T-helper 17 cell (primary cell): ENCODE measurements at places on chromosomes 11 and 22.

DNA sequence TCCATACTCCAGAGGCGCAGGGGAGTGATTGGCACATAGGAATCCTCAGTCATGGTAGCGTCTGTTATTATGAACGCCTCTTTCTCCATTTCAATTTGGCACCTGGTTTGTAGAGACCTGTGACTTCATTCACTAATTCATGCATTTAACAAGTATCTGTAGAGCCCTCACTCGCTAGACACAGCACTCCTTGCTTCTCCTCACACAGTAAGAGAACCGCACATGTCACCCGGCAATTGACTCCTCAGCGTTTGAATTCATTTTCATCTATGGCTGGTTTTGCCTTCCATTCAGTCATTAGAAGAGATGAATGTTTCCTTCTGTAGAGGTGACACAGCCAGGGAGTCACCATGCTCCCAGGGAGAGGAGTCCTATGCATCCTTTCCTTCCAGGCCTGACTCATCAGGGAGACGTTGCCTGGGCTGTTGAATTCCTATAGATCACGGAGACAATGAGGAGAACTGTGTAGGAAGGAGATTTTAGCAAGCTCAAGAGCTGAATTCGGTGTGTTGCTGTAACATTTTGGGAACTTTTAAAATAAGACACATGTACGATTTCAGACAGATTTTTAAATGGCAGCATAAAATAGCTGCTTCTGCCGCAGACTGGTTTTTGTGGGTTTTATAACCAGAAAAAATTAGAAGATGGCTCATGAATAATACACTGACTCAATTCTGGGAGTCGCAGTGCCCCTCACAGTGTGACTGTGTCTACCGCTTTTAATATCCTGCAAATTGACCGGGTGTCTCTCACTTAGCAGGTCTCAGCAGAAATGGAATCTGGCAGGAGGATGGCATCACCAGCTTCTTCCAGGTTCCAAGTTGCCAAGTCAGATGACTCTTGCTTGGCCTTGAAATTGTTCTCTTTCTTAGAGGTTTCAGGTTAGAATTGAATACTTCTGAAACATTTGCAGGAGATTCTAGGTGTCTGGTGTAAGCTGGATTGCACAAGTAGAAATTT is 44.4 kb upstream of the CLMP start:
- H3K27me3 ChIP-seq: peaks cover 28% of the 10 kb centered on the region
- H3K4me3 ChIP-seq: no peak overlapping the region
- peaks cover 7% of the 10 kb centered on the region for H3K4me1 ChIP-seq
- peaks cover 2% of the 10 kb centered on the region for H3K36me3 ChIP-seq

DNA sequence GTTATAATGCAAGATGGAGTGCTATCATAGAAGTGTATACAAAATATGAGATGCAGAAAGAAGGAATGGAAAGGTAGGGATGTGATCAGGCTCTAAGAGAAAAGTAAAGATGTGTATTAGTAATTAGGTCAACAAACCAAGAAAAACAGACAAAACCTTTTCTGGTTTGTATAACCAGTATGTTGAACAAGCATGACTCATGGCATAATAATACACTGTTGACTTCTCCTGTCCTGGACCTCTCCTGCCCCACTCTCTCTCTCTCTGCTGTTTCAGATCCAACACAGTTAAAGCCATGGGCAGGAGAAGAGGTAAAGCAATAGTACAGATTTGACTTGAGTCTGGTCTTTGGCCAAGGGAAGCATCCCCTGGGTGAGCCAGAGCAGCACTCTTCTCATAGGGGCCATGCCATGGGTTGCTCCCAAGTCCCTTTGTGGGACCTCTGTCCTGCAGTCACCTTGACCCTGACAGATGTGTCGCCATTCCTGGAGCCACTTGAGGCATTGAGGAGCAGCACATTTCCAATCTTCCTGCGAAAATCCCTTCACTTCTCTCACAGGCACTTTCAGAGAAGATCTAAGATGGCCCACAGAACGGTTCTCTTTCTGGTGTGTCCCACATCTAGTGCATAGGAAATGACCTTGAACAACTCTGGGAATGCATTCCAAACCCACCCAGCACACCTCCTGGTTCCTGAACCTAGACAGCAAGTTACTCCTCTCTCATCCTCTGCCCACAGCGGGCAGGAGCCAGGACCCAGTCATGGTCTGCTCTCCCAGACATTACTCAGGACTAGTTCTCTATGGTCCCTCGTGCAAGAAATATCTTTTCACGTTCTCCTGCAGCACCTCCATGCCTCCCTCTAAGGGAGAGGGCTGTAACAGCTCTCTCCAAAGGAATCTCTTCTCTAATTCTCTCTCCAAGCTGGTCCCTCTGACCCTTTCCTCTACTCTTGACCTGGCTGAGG is 58.2 kb upstream of the PRSS23 start:
- H3K4me3 ChIP-seq: no peak overlapping the region
- H3K36me3 ChIP-seq: no peaks in the 10 kb centered on the region
- DNase-seq: no peak
- no peaks in the 10 kb centered on the region for H3K4me1 ChIP-seq
- H3K27me3 ChIP-seq: peaks cover 22% of the 10 kb centered on the region

DNA sequence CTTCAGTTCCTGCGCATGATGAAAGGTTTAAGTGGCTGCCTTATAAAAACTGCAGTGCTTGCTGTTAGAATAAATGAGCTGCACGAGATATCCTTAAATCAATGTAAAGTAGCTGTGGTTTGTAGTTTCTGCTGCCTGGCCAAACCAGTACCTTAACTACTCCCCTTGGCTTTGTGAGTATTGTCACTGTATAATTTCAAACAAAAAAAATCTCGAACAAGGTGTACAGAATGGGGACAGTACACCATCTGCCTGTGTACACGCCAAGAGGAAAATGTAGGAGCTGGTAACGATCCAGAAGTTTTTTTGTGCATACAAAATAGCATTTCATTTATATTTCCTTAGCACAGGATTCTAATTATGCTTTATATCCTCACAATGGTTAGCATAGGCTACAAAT is 20.6 kb upstream of the NDUFC2 start:
- H3K4me1 ChIP-seq: peaks cover 3% of the 10 kb centered on the region
- H3K4me3 ChIP-seq: no peak overlapping the region
- H3K27ac ChIP-seq: no peak overlapping the region
- no peak for DNase-seq
- peaks cover 12% of the 10 kb centered on the region for H3K36me3 ChIP-seq

- no peak overlapping the region for H3K27ac ChIP-seq
- peaks cover 2% of the 10 kb centered on the region for H3K36me3 ChIP-seq
- peaks cover 61% of the 10 kb centered on the region for H3K27me3 ChIP-seq
Measured at GRCh38 chr11:33411751-33412150, 154.6 kb downstream of the HIPK3 start.

GRCh38 chr11:131064373-131064991 is 148.2 kb upstream of the SNX19 start:
- no peak overlapping the region for H3K4me3 ChIP-seq
- peaks cover 14% of the 10 kb centered on the region for H3K27me3 ChIP-seq
- H3K36me3 ChIP-seq: no peaks in the 10 kb centered on the region
- H3K4me1 ChIP-seq: peaks cover 4% of the 10 kb centered on the region

DNA sequence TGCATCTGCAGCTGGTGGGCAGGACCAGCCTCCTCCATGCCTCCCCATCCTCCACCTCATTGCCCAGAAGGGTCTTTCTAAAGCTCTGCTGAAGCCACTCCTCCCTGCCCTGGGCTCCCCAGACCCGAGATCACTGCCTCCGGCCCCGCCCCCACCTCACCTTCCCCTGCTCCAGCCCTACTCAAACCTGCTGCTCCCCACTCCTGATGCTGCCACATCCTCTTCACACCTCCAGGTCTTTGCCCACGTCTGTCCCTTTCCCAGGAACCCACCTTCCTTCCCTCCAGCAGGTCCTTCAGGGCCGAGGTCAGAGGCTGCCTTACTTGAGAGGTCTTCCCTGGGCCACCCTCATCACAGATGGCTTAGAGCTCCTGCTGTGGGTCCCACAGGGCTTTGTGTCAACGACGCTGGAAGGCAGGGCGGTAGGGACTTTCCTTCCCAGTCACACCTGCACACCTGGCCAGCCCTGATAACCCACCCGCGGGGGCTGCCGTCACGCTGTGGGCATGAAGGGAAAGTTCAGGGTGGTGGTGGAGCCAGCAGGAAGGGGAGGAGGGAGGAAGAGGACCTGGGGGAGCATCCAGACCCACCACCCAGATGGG is 11.9 kb downstream of the WNT7B start:
- no peaks in the 10 kb centered on the region for H3K4me1 ChIP-seq
- peaks cover 2% of the 10 kb centered on the region for H3K36me3 ChIP-seq
- no peak overlapping the region for H3K27ac ChIP-seq
- H3K27me3 ChIP-seq: peaks cover 35% of the 10 kb centered on the region

DNA sequence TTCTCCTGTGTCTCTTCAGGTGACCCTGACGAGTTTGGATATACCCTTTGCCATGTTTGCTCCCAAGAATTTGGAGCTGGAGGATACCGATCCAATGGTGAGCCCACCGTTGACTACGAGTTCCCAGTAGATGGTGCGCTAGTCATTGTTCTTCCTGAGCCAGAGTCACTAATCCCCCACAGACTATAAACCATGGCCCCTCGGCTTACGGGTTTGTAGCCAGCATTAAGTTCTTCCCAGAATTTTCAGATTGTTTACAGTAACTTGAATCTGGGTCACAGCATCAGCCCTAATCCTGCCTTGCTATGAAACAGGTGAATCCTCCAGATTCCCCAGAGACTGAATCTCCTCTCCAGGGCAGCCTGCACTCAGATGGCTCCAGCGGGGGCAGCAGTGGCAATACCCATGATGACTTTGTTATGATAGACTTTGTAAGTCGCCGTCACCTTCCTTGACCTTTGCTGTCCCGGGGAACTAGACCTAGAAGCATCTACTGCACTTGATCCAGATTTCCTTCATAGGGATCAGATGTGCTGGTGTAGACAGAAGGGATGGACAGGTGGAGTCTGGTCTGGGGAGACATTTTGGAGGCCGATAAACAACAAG is 31.8 kb downstream of the ARHGAP1 start:
- H3K27me3 ChIP-seq: no peaks in the 10 kb centered on the region
- H3K4me1 ChIP-seq: peaks cover 35% of the 10 kb centered on the region
- no peak overlapping the region for H3K4me3 ChIP-seq
- peaks cover 8% of the 10 kb centered on the region for H3K36me3 ChIP-seq
- no peak for DNase-seq

GRCh38 chr11:15967966-15968365 is 388.4 kb downstream of the SOX6 start:
- H3K36me3 ChIP-seq: no peaks in the 10 kb centered on the region
- H3K27ac ChIP-seq: no peak overlapping the region
- DNase-seq: no peak
- peaks cover 4% of the 10 kb centered on the region for H3K27me3 ChIP-seq
- no peak overlapping the region for H3K4me3 ChIP-seq

- H3K36me3 ChIP-seq: peaks cover 4% of the 10 kb centered on the region
- peaks cover 8% of the 10 kb centered on the region for H3K4me1 ChIP-seq
- no peak overlapping the region for H3K4me3 ChIP-seq
- DNase-seq: no peak
Measured at GRCh38 chr22:27984723-27985122, 65.7 kb upstream of the PITPNB start.

DNA sequence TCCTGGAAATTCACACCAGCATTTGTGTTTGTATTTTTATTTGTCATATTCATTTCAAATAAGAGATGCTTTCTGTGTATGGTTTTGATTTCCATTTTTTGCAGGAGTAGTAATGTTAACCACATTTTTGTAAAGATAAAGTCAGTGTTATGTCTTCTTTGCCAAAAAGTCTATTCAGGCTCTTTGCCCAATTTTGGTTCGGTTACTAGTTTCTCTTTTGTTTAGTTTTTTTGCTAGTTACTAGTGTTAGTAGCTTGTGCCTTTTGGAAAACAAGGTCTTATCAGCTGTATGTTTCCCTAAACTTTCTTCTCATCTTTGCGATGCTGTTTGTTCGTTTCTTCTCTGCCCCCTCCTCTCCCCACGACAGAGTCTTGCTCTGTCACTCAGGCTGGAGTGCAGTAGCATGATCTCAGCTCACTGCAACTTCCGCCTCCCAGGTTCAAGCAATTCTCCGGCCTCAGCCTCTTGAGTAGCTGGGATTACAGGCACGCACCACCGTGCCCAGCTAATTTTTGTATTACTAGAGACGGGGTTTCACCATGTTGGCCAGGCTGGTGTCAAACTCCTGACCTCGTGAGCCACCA is 112.3 kb upstream of the GRK3 start:
- peaks cover 41% of the 10 kb centered on the region for H3K4me1 ChIP-seq
- no peaks in the 10 kb centered on the region for H3K27me3 ChIP-seq
- no peak for DNase-seq
- no peak overlapping the region for H3K4me3 ChIP-seq

GRCh38 chr11:119659971-119660723 is 68.9 kb downstream of the NECTIN1 start:
- no peak for DNase-seq
- no peaks in the 10 kb centered on the region for H3K4me1 ChIP-seq
- no peak overlapping the region for H3K27ac ChIP-seq
- no peaks in the 10 kb centered on the region for H3K36me3 ChIP-seq
- H3K4me3 ChIP-seq: no peak overlapping the region
- no peaks in the 10 kb centered on the region for H3K27me3 ChIP-seq

DNA sequence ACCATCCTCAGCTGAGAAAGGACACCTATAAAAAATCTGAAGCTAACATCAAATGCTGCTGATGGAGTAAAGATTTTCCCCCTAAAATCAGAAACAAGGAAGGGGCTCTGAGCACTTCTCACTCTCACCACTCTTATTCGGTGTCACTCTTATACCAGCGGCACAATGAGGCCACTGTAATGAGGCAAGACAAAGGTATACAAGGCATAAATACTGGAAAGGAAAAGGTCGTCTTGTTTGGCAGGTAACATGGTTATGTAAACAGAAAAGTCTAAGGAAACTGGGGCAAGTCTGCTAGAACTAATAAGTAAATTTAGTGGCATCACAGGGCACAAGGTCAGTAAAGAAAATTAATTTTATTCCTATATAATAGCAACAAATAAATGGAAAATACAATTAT is 8.1 kb upstream of the MOB2 start:
- H3K27ac ChIP-seq: no peak overlapping the region
- no peak overlapping the region for H3K4me3 ChIP-seq
- no peaks in the 10 kb centered on the region for H3K27me3 ChIP-seq
- H3K4me1 ChIP-seq: peaks cover 59% of the 10 kb centered on the region
- peaks cover 2% of the 10 kb centered on the region for H3K36me3 ChIP-seq

- no peak for DNase-seq
- H3K27me3 ChIP-seq: no peaks in the 10 kb centered on the region
- H3K4me3 ChIP-seq: peak overlapping the region; percentile 77
- peaks cover 13% of the 10 kb centered on the region for H3K4me1 ChIP-seq
Measured at GRCh38 chr11:10622957-10623791, 54.7 kb upstream of the LYVE1 start.
